Renal cortex interstitium (tissue), 15 donors: ENCODE measurements at places on chromosomes 6 and 20. TPM values are rescaled to one million over a fixed set of nuclear protein-coding genes. Genes with fewer than 3 reads are reported as not detected.

Gene PGC
- not detected for polyA plus RNA-seq

Gene SIRPB2
- 0.87 TPM for polyA plus RNA-seq

Gene WFDC5
- polyA plus RNA-seq, result not detected

Gene CDH26
- 0.98 TPM for polyA plus RNA-seq

Gene ADGRF1
- 72.0 TPM for polyA plus RNA-seq

Gene CAGE1
- polyA plus RNA-seq, result not detected

Gene F13A1
- 18.5 TPM for polyA plus RNA-seq

Gene AAR2
- polyA plus RNA-seq, result 44.1 TPM

Gene SALL4
- polyA plus RNA-seq, result 7.8 TPM

Gene B4GALT5
- polyA plus RNA-seq, result 52.1 TPM

Gene IL20RA
- 3.1 TPM for polyA plus RNA-seq

Gene FAM83C
- not detected for polyA plus RNA-seq

Gene SLC25A27
- polyA plus RNA-seq, result 72.9 TPM

Gene SDC4
- 130 TPM for polyA plus RNA-seq

Gene PHACTR3
- 10.5 TPM for polyA plus RNA-seq

Gene LY6G6F
- 1.2 TPM for polyA plus RNA-seq

Gene SIRPB1
- polyA plus RNA-seq, result 1.5 TPM

Gene VNN1
- polyA plus RNA-seq, result 0.26 TPM

Gene CALHM4
- polyA plus RNA-seq, result 0.85 TPM

Gene GNL1
- 85.3 TPM for polyA plus RNA-seq

Gene HLA-DRA
- polyA plus RNA-seq, result 97.8 TPM

Gene BEND3
- 10.2 TPM for polyA plus RNA-seq

Gene ARMC2
- polyA plus RNA-seq, result 14.3 TPM

Gene C20orf204
- 1.1 TPM for polyA plus RNA-seq

Gene UNC93A
- polyA plus RNA-seq, result 7.4 TPM

Gene GMPR
- 12.4 TPM for polyA plus RNA-seq

Gene DLL1
- 8.2 TPM for polyA plus RNA-seq

Gene RIMS1
- polyA plus RNA-seq, result 2.8 TPM

Gene CBLN4
- 1.8 TPM for polyA plus RNA-seq
